T follicular helper cell (primary cell): ENCODE measurements at places on chromosomes 12 and 14.

DNA sequence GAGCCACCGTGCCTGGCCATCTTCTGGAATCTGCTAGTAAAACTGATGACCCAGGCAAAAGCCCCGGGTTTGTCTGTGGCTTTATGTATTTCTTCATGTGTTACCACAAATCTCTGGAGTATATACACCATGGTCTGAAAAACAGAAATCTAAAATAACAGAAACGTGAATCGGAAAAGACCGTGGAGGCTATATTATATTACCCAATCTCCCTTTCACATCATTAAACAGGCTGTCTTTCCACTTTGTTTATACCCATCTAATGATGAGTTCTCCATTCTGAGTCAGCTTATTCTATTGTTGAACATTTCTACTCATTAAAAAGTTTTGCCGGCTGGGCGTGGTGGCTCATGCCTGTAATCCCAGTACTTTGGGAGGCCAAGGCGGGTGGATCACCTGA lies 9.5 kb upstream of the AJUBA start:
- DNase-seq = no peak

DNA sequence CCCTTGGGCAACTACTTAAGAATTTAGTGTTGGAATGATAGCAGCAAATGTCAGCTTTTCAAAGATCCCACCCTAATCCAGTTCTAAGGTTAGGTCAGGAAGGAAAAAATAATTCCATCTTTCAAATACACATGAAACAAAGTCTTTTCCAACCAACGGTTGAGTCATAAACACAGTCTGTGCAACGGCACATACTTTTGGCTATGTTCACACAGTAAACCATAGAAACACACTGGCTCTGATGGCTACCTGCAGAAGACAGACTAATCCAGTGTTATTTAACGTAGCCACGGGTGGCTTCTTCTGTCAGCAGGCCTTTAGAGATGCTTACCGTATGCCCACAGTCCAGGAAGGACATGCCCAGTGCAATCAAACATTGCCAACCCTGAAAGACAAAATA lies 35.7 kb downstream of the HIGD1C start:
- no peak for DNase-seq

DNA sequence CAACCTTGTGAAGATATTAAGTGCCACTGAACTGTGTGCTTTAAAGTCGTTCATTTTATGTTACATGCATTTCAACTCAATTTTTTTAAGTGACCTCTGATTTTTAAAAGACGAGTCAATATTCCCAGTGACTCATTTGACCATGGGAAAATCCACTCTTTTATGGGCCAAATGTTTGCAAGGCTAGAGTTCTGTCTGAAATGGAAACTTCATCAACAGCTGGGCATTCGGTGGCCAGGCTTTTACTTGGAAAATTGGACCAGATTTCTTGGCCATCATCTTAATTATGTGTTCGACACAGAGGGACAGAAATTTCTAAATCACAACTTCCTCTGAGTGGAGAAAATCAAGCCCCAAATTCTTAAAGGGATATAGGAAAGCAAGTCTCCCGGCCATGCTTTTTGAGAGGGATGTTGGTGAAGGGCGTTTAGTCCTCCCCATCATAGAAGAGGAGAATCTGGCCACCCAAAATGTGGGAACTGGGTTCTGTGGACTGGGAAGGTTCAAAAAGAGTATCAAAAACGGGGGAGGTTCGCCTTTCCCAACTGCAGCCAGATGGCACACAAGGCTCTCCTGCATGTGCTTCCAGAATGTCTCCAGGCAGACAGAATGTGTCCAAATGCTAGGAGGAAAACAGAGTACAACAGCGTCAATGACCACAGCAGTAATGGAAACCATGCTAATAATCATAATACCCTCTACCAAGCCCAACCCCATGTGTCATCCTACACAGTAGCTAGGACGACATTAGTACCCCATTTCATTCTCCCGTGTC lies 40.9 kb upstream of the FZD10 start:
- DNase-seq = no peak

DNA sequence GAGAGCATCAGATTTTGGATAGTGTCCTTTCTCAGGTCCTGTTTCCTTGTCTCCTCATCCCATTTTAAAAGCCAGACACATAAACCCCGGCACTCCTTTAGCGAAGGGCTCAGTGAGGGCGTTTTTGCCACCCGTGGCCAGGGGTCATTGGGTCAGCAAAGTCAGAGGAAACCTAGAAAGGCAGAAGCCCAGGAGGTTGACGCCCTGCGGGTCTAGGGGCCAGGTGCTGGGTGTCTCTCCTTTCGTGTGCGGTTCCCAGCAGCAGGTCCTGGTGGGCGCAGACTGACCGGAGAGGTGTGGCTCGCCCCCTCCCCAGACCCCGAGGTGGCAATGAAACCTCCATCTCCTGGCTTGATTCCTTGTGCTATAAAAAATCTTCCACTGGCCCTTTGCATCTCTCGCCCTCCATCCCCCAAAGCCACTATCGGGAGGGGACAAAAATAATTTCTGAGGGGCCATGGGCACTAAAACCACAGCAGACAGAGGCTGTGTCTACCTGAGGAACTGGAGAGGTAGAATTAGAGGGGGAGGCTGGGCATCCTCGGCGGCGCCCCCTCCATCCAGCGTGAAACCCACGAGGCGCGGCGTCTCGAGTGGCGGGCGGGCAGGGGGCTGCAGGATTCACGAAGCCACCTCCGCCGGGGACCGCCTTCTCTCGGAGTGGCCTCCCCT lies 858 bp upstream of the FRMD6 start:
- no peak for DNase-seq

- DNase-seq = peak; percentile 30
These were observed 21.9 kb upstream of the KLC1 start for GRCh38 chr14:103606963-103607668.

GRCh38 chr14:71703477-71703876 lies 228.8 kb upstream of the RGS6 start:
- DNase-seq = no peak

GRCh38 chr14:50943943-50944646 lies at the start of gene PYGL:
TSS of gene PYGL (minus strand) at chr14:50944483. CDS start at chr14:50944403, 80 bp downstream.
- DNase-seq = no peak

- no peak for DNase-seq
These were observed 75.8 kb upstream of the CCDC91 start for GRCh38 chr12:28114488-28114887.

GRCh38 chr14:57060276-57060955 lies 208.3 kb downstream of the EXOC5 start:
- DNase-seq = no peak

DNA sequence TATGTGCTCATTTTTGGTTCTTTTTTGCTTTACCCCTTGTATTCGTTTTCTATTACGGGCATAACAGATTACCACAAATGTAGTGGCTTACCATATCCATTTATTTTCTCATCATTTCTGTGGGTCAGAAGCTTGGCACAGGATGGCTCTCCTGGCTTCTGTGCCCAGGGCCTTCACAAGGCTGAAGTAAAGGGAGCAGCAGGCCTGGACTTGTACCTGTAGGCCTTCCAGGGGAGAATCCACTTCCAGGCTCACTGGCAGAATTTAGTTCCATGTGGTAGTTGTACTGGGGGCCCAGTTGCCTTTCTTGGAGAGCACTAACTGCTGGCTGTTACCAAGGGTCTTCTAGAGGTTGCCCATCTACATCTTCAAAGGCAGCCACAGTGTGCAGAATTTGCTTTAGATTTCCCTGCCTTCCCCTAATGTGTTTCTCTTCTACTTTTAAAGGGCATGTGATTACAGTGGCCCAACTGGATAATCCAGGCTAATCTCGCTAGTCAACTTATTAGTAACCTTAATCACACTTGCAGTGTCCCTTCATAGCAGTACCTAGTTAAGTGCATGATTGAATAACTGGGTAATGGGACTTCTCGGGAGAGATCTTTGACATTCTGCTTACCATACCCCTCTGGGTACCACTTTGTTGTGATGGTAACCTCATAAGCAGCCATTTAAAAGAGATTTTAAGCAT lies 67.0 kb downstream of the CRADD start:
- no peak for DNase-seq

- no peak for DNase-seq
These were observed 9.8 kb upstream of the KRT73 start for GRCh38 chr12:52628111-52628507.

DNA sequence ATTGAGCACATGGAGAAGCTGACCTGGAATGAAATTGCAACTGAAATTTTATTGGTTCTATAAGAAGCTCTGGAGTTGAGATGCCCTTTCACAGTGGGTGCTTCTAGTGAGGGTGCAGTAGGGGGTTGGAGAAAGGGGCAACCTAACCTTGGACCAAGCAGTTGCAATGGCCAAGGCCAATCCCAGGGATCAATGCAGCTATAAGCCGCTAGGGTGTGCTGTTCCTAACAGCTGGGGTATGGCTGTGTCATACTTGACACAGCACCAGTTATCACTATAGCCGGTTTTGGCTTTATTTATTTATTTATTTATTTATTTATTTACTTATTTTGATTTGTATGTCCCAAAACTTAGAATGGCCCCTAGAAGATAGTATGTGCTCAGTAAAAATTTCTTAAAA lies 505.9 kb downstream of the FLRT2 start:
- DNase-seq = no peak

DNA sequence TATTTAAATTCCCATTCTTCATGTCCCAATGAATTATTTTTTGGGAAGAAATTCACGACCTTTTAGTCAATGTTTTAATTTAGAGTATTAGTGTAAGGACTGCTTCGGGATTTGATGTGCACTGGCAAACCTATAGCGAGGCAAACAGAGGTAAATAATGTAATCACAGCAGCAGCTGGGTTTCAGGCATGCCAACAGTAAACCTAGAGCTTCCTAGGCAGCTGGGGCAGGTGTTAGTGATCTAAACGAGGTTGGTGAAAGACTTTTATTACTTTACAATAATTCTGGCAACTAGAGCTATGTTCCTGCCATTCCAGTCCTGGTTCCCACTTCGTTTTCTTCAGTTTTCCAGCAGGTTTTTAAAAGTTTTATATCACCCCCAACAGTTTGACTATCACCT lies 1036.4 kb upstream of the FOXG1 start:
- no peak for DNase-seq

DNA sequence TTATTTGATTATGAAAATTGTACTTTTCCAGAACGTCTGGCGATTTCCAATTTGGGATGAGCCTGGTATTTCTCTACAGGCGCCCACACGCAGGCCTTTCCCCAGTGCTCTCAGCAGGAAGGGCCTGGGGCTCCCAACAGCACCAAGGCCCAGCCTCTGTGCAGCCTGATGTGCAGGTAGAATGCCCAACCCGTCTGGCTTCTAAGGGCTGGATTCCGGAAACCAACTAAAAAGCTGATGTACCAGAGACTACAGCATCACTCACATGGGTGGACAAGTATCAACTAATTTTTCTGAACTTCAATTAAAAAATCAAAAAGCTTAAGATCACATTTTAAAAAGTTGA lies 25.8 kb downstream of the CDC42BPB start:
- DNase-seq = no peak

DNA sequence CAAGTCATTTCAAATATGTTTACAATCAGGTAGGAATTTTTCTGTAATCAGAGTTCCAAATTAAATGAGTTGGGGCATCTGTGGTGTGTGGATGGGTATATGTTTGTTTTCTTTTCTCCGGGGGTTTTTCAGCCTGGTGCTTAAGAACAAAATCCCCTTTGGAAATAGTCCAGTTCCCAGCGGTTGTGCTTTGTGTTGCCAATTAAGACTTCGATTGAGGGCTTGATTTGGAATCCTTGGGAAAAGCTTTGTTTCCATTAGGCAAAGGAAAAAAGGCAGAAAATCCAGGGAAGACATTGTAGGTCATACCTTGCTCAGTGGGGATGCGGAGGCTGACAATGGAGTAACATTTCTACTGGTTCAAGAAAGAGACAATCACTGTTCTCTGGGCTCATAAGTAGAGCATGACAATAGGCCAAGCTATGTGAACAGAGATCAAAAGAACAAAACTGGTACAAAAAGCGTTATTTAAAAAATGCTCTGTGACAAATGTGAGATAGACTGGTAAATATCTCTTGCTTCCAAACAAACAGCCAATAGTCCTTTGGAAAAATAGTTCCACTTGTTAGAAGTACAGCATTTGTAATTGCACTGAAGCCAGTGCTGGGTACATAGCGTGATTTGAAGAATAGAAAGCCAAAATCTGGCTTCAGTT lies 79.7 kb downstream of the EML1 start:
- DNase-seq = no peak

DNA sequence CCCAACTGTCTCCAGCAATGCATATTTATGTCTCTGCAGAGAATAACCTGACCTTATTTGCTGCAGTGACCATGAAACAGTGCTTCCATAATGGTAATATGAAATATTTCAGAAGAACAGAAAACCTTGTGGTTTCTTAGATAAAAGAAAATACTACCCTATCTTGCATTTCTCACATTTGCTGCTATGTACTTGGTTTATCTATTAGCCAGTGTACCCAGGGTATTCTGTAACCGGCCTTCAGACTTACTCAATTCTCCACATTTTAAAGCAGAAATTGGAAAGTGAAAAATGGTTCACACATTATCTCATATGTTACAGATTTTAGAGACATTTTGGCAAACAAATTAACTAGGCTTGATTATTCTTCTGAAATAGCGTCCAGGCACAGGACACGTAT lies 57.9 kb upstream of the CCDC91 start:
- no peak for DNase-seq

DNA sequence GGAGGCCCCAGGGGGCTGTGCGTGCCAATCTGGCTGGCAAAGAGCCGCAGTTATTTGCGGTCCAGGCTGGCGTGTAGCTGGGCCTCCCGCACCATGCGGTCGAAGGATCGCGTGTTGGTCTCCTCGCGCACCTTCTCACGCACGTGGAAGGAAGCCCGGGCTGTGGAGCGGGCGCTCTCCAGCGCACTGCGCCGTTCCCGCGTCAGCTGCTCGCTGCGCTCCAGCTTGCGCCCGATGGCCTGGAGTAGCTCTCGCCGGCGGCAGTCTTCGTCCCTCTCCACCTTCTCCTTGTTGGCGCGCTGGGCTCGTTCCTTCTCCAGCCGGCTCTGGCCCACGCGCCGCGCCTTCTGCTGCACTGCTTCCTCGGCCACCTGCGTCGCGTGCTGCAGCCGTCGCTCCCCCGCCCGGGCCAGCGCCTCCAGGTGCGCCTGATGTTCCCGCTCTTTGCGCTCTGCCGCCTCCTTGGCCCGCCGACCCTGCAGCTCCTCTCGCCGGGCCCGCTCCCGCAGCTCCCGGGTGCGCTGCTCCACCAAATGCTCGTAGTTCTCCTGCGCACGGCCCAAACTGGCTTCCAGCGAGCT lies 3.1 kb downstream of the CCDC177 start:
- DNase-seq = no peak

DNA sequence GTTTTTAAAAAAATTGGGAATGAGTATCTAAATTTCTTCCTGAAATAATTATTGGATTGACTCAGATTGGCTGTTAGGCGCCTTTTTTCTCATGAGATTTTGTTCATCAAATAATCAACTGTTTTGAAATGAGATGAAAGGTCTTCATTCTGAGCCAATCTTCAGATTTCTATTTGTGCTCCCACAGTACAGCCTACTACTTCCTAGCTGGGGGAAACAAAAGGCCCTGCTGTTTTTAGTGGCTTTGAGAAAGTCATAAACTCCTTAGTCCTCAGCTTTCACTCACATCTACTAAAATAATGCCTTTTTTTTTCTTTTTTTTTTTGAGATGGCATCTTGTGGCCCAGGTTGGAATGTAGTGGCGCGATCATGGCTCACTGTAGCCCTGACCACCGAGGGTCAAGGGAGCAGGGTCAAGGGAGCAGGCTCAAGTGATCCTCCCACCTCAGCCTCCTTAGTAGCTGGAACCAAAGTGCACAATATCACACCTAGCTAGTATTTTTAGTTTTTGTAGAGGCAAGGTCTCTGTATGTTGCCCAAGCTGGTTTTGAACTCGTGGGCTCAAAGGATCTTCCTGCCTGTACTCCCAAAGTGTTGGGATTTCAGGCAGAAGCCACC lies 15.2 kb downstream of the NACA start:
- DNase-seq = no peak

GRCh38 chr12:52501490-52501889 lies 8.4 kb upstream of the KRT6A start:
- no peak for DNase-seq

- no peak for DNase-seq
These were observed 18.3 kb downstream of the MLH3 start for GRCh38 chr14:75032939-75033338.
